ELR (cell line): ENCODE measurements at places on chromosomes 3 and 15.

DNA sequence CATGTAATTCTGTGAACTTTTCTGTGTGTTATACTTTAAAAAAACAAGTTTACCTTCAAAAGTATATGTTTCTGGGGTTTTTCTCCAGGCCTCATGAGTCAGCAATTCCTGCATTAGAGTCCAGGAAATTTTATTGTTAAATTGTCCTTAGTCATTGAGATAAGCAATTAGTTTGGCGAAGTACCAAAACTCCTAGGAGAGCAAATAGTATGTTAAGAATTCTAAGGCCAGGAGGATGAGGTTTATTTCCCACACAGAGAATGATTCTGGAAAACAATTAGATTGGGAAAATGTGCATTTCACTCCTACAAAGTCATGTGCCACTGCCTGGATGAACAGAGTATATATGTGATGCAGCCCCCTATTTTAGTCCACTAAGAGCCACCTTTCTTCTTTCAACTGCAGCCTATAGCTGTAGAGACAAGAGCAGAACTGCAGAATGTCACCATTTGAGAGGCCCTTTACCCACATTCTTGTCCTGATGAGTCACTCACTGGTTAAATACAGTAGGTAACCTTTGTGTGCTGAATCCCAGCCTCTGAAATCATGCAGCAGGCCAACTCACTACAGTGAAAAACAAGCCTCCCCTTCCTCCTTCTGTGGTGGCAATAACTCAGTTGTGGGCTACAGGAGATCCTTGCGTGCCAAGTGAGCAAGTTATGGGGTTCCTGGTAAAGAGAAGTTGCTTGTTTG lies 452.8 kb upstream of the THBS1 start:
- peak; percentile 96 for DNase-seq

GRCh38 chr3:67419218-67419529 lies 235.2 kb downstream of the SUCLG2 start:
- DNase-seq = no peak

DNA sequence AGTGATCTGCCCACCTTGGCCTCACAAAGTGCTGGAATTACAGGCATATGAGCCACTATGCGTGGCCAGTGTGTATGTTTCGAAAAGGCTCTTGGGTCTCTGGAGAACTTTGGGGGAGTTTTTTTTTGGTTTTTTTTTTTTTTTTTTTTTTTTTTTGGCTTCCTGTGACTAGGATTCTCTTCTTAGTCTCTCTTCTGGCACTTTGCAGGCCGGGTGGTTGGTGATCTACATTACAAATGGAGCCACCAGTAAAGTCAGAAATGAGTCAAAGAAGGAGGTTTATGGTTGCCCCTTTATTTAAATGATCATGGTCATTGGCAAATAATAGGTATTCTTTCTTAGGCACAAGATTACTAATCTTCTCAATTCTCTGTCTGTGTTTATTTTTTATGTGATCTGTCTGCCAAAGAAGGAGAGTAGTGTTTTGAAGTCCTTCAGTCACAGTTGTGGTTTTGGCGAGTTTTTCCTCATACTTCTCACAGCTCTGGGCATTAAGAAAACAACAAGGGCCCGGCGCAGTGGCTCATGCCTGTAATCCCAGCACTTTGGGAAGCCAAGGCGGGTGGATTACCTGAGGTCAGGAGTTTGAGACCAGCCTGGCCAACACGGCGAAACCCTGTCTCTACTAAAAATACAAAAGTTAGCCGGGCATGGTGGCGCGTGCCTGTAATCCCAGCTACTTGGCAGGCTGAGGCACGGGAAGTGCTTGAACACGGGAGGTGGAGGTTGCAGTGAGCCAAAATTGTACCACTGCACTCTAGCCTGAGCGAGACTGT lies 38.3 kb downstream of the PDE8A start:
- no peak for DNase-seq

- no peak for DNase-seq
These were observed 12.8 kb upstream of the TOPAZ1 start for GRCh38 chr3:44228900-44229299.

GRCh38 chr15:59280855-59281254 lies 74.2 kb downstream of the LDHAL6B start:
- no peak for DNase-seq

- DNase-seq = no peak
These were observed 613.0 kb downstream of the CADM2 start for GRCh38 chr3:85571835-85572234.
